ENCODE measurements at places on chromosomes 7 and 10.

- no peak for DNase-seq
Measured at GRCh38 chr7:130276796-130277762, 10.4 kb downstream of the CPA2 start.

DNA sequence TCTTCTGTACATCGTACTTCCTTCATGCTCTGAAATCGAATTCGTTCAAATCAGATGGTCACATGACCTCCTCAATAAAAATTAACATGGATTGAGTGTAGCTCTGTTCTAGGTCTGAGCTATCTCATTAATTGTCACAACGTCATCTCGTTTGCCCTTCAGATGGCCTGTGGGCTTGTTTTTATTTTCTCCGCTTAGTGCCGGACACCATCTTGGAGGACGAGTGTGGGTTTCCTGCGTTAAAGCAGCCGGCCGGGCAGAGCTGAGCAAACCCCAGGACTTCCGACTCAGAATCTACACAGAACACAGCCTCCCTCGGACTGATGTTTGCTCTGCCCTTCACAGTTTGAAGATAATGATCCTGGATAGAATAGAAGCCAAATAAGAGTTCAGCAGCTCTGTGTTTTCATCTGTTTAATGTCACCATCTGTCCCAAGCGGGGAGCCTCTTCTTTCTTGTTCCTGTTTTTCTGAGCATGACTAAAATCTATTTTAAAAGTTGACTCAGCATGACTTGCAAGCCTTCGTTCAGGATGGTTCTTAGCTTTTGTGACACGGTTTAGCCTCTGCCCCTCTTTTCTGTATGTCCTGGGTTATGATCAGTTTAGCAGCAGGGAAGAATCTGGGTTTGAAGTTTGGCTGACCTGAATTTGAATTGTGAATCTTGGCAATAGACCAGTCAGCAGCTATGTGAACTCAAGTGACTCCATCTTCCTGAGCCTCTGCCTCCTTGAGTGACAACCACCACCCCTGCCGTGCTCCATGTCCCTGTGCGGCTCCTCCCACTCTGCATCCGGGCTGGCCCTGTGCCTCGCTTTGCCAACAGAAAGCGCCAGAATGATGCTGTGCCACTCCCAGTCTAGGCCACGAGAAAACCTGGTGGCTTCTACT is 30.6 kb upstream of the GALNTL5 start:
- DNase-seq, result no peak

- DNase-seq, result no peak
Measured at GRCh38 chr7:159114096-159114495, 30.6 kb downstream of the VIPR2 start.

GRCh38 chr10:7269988-7270387 is 140.8 kb downstream of the SFMBT2 start:
- DNase-seq, result no peak

- DNase-seq, result no peak
Measured at GRCh38 chr7:81514546-81514945, 255.3 kb downstream of the HGF start.

GRCh38 chr10:49837051-49837478 is 74.9 kb upstream of the OGDHL start:
- no peak for DNase-seq

- no peak for DNase-seq
Measured at GRCh38 chr7:30706908-30707307, 24.7 kb upstream of the CRHR2 start.

GRCh38 chr10:122243550-122243949 is 27.5 kb upstream of the BTBD16 start:
- DNase-seq, result no peak

Measured in NCI-H187 (cell line).